Activated T-cell treated with anti-CD3 and anti-CD28 coated beads for 48 hours (primary cell): ENCODE measurements at places on chromosomes 4 and X.

DNA sequence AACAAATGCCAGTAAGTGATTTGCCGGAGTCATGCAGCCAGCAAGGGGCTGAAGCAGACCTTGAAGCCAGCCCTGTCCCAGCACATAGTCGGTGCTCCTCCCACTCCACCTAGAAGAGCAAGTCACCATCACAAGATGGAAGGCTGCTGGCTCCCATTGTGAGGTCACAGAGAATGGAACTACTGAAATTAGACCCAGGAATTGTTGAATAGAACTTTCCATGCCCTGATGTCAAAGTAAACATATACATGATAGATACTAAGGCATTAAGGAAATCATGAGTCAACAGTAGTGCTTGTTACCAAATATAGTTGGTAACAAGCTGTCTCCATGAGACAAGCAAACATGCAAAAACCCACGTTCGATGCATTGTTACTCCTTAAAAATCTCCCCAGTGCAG is 177.1 kb upstream of the MID1 start:
- DNase-seq: no peak

GRCh38 chrX:1502241-1502640 is 34.7 kb downstream of the P2RY8 start:
- no peak for DNase-seq

GRCh38 chrX:24168807-24169206 is 19.3 kb downstream of the ZFX start:
- DNase-seq: no peak

DNA sequence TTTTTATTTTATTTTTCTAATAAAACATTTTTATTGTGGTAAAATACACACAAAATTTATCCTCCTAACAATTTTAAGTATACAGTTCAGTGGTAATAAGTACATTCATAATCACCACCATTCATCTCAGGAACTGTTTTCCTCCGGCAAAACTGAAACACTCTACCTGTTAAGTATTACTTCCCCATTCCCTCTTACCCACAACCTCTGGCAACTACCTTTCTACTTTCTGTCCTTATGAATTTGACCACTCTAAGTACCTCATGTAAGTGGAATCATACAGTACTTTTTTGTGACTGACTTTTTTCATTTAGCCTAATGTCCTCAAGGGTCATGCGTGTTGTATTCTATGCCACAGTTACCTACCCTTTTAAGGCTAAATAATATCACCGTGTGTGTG is 21.1 kb upstream of the HSFX4 start:
- no peak for DNase-seq

DNA sequence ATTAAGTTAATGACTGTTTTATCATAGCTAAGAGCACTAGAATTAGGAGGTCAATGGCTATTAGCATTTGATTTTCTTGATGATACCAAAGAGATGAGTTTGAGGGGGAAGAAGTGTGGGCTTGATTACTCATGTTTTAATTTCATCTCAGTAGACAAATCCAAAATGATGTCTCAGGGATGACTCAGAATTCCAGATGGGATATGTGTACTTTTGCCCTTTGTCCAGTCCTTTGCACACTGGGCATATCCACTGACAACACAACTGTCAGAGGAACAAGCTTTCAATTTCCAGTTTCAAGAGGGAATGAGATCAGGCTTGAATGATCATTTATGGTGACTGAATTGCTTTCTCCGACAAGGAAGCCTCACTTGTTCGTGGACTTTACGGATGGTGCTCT is 325.3 kb upstream of the FTHL17 start:
- no peak for DNase-seq
